ENCODE measurements at places on chromosomes 12 and 14. TPM values are rescaled to one million over a fixed set of nuclear protein-coding genes. Genes with fewer than 3 reads are reported as not detected.

DNA sequence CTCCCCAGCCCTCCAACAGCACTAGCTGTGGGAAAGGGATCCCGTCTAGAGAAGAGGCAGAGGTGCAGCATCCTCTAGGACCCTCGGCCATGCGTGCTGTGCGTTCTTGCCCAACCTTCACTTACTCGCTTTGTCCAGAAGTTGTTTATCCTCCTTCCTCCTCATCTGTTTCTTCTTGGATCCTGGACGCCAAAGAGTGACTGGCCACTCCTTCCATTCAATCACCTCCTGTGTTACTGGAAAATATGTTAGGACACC lies 140.5 kb downstream of the ZFP36L1 start:
- DNase-seq, result no peak

Gene SLC25A47
- not detected for total RNA-seq

DNA sequence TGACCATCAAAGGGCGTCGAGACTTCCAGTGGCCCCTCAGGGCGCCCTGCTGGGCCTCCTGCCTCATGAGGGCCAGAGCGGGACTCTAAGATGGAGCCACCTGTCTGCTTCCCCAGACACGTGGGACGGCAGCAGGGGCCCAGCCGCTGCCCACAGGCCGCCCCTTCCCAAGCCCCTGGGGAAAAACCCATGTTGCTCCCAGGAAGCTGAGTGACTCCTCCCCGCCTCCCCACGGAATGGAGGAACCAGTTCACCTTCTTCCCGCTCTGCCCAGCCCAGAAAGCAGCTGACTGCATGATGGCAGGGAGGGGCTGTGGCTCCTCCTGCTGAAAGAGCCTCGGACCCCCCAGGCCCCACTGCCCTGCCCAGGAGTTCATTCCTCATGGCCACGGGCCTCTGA lies 14.9 kb downstream of the RAB35 start:
- no peak for DNase-seq

DNA sequence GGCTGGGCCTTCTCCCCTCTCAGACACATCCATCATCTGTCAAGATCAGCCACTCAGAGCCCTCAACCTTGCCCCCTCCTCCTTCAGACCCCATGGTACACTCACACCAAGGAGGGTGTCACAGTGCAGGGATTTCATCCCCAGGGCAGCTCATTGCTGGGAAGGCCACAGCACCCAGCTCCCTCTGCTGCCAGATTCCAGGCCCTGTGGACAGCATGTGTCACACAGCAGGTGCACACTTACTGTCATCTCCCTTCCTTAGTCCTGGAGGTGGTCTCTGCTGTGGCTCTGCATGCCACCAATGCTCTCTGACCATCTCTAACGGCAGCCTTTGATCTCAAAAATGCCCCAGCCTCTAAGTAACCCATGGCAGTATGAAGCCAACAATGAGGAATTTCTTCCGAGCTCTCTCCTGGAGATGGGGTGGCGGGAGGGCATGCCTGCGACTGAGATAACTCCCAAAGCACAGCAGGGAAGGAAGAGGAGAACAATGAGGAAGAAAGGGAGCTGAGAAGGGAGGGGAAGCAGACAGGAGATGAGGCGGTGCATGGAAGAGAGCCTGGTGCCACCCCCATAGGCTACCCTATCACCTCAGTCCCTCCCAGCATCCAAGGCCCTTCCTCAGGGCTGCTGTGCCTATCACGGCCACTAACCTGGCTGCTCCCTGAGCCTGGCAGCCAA lies 101.0 kb downstream of the SINHCAF start:
- DNase-seq, result no peak

DNA sequence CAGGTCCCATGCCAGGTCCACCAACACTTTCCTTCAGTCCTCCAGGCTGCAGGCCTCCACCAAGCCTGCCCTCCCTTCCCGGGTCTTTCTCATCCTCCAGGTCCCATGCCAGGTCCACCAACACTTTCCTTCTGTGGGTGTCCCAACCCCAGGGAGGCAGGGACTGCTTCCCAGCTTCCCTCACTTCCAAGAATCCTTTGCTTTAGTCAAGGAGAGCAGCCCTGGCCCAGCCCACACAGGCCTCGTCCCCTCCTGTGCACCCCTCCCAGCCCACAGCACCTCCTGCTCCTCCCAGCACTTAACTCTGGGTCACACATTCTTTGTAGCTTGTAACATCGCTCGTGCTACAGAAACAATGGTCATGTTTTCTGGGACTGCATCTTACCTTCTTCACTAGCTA lies 72.9 kb downstream of the TESC start:
- no peak for DNase-seq

- DNase-seq, result no peak
These were observed 19.0 kb upstream of the NUAK1 start for GRCh38 chr12:106157802-106158201.

GRCh38 chr14:33432407-33433023 lies 493.8 kb downstream of the NPAS3 start:
- peak; percentile 56 for DNase-seq

- DNase-seq, result peak; percentile 90
These were observed 37.3 kb upstream of the EML1 start for GRCh38 chr14:99755629-99756603.

GRCh38 chr12:70577283-70577634 lies 60.0 kb downstream of the PTPRB start:
- DNase-seq, result no peak

DNA sequence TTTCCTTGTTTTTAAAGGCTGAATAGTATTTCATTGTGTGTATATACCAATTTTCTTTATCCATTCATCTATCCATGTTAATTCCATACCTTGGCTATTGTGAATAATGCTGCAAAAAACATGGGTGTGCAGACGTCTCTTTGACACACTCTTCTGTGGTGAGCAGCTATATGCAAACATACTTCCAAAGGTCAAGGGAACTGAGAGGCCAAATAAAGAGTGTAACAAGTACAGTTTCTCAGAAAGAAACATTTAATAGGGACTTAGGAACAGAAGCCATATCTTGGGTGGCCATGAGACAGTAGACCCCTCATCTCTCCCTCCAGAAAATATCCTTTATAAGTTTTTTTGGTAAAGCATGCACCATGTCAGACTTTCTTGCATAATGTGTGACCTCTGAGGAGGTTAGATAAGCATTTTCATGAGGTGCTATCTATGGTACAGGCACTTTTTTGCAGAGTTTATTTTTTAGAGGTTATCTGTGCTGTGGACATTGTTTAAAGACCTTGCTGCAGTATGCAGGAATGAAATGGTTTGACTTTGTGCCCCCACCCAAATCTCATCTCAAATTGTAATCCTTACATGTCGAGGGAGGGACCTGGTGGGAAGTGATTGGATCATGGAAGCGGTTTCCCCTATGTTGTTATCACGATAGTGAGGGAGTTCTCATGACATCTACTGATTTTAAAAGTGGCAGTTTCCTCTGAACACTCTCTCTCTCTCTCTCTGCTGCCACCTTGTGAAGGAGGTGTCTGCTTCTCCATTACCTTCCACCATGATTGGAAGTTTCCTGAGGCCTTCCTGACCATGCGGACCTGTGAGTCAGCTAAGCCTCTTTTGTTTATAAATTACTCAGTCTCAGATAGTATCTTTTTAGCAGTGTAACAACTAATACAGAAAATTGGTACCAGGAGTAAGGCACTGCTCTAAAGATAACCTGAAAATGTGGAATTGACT lies 1202.3 kb downstream of the GALC start:
- DNase-seq, result no peak

All from fibroblast of the aortic adventitia (primary cell).